ENCODE measurements at places on chromosomes 6 and 20. TPM values are rescaled to one million over a fixed set of nuclear protein-coding genes. Genes with fewer than 3 reads are reported as not detected.

Gene SOX4
- total RNA-seq = 32.0 TPM

Gene RNGTT
- 11.7 TPM for total RNA-seq

Gene PMEPA1
- 0.94 TPM for total RNA-seq

Gene KCNQ2
- total RNA-seq = not detected

Gene BANF2
- not detected for total RNA-seq

Gene CCHCR1
- 23.5 TPM for total RNA-seq

Gene ESR1
- total RNA-seq = 0.77 TPM

Gene TPBG
- 26.8 TPM for total RNA-seq

Gene SEMG1
- not detected for total RNA-seq

Gene MTFR2
- total RNA-seq = 0.16 TPM

Gene NKX2-4
- total RNA-seq = not detected

Gene TEAD3
- 3.8 TPM for total RNA-seq

Gene ADGB
- not detected for total RNA-seq

Gene RAMACL
- total RNA-seq = 0.43 TPM

Gene ANGPT4
- not detected for total RNA-seq

Gene VGLL2
- not detected for total RNA-seq

Gene TMEM181
- 28.9 TPM for total RNA-seq

Gene CDSN
- total RNA-seq = not detected

Gene TPX2
- 7.6 TPM for total RNA-seq

Gene PAX1
- total RNA-seq = not detected

Gene RIPPLY2
- total RNA-seq = not detected

Gene GRM4
- total RNA-seq = under 0.01 TPM

Gene GRIK2
- total RNA-seq = not detected

Gene SULF2
- total RNA-seq = 3.8 TPM

Gene NKAPL
- 2.0 TPM for total RNA-seq

Gene LIN28B
- not detected for total RNA-seq

Gene NINL
- 17.0 TPM for total RNA-seq

Gene METTL24
- total RNA-seq = 0.16 TPM

Gene DACT2
- not detected for total RNA-seq

Gene MATN4
- total RNA-seq = not detected

Gene PI16
- 4.7 TPM for total RNA-seq

Gene ZKSCAN3
- 6.4 TPM for total RNA-seq

Gene MACROD2
- total RNA-seq = 0.63 TPM

Gene OR2J1
- total RNA-seq = not detected

Gene LY6G6C
- not detected for total RNA-seq
